CD8-positive, alpha-beta T cell (primary cell): ENCODE measurements at places on chromosomes 2 and 18.

- DNase-seq = no peak
Observed at GRCh38 chr18:3554811-3555427, 104.9 kb downstream of the TGIF1 start.

DNA sequence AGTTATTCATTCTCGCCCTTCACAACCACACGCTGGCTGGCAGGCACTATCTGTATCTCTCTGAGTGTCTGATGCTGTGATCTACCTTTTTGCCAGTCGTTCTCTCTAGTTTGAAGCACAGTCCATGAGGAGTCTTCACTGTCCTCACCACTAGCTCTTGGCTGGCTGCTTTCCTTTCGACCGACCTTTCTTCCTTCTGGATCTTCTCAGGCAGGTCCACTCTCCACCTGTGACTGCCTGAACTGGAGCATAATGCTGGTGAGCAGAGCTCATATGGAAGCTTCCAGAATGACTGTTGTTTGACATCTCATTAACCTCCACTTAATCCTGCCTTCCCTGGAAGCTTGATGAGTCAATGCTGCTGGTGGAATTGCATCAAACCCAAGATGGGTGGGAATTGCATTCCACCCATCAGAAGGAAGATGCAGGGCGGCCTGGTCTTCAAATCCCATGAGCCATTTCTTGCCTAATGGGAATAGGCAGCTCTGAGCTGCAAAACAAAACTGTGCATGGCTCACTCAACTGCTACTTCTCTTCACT is 283.5 kb upstream of the HDAC4 start:
- DNase-seq = no peak

- no peak for DNase-seq
Observed at GRCh38 chr2:86039963-86040655, 65.6 kb downstream of the POLR1A start.

DNA sequence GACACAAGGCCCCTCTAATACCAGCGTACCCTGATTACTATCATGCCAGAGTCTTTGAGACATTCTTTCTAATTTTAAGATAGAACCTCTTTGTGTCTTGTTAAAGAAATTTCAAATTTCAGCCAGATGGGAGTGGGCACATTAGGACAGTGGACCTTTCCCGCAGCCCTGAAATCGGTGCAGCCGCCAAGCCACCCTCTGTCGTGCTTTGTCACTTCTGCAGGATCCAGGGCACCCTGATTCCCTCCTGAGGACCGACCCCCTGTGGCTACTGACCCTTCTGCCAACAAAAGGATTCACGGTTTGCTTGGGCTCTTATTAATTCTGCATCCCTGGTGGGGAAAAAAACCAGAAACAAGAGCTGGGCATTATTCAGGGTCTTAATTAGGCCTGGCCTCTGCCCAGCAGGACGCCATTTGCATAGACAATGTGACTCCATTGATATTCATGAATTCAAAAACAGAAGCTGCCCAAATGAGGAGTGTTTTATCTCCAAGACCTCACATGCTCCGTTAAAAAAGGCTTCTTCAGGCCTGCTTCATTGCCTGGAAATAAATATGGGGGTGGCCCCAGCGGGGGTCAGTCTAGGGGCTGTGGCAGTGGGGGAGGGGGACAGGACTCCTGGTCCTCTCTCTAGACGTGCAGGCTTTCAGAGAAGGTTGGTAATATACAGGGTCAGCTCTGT is 116.9 kb downstream of the ALPK2 start:
- DNase-seq = no peak

DNA sequence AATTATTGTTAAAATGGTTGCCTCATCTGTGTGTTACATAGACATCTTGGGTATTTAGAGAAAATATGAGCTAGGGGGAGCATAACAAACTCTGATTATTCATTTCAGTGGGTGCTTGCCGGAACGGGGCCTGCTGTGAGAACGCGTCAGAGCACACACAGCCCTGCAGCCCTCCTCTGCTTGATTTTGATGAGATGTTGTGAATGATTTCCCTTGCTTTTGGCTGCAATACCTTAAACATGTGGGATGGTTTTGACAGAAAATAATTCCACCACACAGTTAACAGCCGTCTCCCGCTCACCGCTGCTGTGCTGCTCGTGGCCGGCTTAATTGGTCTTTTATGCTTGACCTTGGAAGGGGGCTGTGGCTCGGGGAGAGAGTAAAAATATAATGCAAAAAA is 49.9 kb upstream of the TXNDC2 start:
- DNase-seq = no peak

DNA sequence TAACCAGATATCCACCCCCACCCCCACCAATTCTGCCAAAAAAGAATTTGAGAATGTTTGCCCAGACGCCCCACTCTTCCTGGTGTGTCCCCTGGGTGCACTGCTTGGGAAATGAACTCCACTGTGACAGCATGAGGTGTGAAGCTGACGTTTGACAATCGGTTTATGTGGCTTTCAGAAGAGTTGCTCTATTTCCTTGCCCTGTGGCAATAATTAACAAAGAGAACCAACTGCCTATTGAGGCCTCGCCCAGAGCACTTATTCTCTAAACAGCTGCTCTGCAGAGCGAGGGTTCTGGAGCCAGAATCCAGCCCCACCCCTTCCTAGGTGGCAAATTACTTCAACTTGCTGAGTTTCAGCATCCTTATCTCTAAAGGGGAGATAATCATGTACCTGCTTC is 115.8 kb upstream of the SIX3 start:
- DNase-seq = no peak

GRCh38 chr2:149152469-149152953 is 114.0 kb downstream of the LYPD6B start:
- DNase-seq = no peak

GRCh38 chr2:8435608-8436007 is 246.2 kb upstream of the ID2 start:
- no peak for DNase-seq

- DNase-seq = no peak
Observed at GRCh38 chr2:49241991-49242390, 87.7 kb upstream of the FSHR start.

- no peak for DNase-seq
Observed at GRCh38 chr2:136254681-136255080, 136.7 kb upstream of the CXCR4 start.

- DNase-seq = no peak
Observed at GRCh38 chr18:35178260-35178659, 62.6 kb upstream of the ZNF397 start.

DNA sequence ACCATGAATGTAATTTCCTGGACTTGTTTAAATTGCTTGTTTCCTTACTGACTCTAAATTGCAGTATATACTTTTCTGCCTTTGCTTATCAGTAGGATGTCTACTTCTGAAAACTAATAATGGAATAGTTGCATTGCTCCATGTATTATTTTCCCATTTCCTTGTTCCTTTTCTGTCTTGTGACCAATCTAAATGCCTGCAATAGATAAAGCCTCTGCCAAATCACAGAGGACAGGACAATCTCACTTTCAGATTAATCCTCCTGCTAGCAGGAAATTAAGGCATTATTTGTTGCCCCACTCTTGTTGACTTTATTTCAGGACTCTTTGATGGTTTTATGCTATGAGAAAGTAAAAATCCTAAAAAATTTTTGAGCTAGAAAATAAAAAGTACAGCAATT is 4.7 kb upstream of the ESCO1 start:
- no peak for DNase-seq

DNA sequence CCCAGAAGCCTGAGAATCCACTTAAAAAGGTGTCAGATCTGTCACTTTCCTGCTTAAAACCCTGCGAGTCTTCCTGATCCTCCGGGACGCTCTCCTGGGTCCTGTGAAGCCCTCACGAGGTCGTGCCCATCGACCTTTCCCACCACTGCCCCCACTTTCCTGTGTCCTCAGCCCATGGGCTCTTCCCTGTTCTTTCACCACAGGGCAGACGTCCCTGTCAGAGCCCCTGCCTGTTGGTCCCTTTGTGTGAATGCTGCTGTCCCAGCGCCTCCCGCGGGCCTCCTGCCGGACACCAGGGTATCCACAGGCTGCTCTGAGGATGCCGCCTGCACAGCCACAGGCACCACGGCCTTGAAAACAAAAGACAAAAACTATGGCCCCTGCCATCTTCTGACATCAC is 125.6 kb downstream of the TMEM18 start:
- no peak for DNase-seq

DNA sequence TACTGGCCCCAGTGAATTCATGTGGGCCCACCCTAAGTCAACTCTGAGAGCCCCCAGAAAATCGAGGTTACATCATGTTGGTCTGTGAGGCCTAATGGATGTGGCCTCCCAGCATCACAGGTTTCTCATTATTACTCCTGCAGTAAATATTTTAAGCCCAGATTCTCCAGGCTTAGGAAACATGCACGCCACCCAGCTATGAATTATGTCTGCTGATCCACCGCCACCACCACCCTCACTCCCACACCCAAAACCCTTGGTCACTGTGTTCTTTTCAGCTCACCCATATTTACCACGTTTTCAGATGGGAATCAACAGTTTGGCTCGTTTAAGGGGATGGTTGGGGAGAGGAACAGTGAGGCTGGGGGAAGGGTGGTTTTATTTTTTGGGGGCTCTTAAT is 128.6 kb downstream of the NCK2 start:
- no peak for DNase-seq

DNA sequence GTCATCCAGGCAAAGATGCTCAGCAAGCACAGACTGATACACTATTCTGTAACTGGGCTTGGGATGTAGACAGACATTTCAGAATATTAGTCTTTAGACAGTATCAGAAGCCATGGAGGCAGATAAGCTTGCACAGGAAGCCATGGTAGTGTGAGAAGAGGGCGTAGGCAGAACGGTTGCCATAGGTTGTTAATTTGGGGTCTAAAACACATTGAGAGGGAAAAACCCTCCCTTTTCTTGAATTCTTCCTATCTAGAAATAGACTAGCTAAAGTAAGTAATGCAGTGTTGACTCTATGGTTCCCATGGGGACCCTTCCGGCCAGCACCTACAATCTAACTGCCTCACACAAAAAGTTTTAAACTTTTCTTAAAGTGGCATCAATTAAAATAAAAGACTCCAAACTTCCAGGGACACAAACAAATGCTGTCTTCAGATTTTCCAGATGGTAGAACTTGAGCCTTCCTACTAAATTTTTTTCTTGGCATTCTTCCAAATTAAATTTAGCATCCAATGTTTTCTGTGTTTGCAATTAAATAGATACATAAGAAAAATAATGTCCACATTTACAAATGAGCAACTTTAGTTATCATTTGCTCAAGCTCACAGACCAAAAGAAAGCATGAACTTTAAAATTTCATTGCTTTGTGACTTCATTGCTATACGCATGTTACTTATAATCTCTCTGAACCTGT is 1.9 kb downstream of the PRKRA start:
- no peak for DNase-seq

- DNase-seq = no peak
Observed at GRCh38 chr2:112153179-112153490, 14.9 kb downstream of the FBLN7 start.

DNA sequence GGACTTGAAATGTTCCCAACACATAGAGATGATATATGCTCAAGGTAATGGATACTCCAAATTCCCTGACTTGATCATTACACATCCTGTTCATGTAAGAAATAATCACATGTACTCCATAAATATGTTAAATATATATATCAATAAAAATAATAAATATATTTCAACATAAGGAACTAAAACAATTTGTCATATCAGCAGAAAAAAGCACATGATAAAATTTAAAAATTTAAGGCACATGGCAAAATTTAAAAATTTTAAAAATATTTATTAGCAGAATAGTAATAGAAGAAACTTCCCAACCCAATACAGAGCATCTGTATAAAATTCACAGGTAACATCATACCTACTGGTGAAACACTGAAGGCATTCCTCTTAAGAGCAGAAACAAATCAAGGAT is 109.6 kb upstream of the KYNU start:
- DNase-seq = no peak
